ENCODE measurements at places on chromosomes 7 and 10.

DNA sequence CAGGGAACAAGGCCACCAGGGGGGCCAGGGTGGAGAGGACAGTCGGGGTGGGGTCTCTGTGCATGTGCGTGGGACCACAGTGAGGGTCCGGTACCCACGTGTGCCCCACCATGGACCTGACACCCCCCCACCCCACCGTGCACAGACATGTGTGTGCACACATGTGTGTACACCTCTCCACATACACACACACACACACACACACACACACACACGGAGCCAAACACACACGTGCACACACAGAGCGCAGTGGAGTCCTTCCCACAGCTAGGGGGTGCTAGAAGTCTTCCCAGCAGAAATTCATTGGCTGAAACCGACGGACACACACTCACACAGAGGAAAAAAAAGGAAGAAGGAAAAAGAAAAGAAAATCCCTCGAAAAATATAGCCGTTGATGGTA, 42.8 kb upstream of the GNA12 start:
- H3K36me3 ChIP-seq: no peaks in the 10 kb centered on the region
- no peak overlapping the region for H3K27ac ChIP-seq

GRCh38 chr7:5657901-5658300, 123.6 kb downstream of the RNF216 start:
- H3K4me1 ChIP-seq: no peaks in the 10 kb centered on the region
- H3K36me3 ChIP-seq: peaks cover 5% of the 10 kb centered on the region
- DNase-seq: no peak
- no peaks in the 10 kb centered on the region for H3K27me3 ChIP-seq
- no peak overlapping the region for H3K27ac ChIP-seq
- no peak overlapping the region for H3K4me3 ChIP-seq

GRCh38 chr7:157481389-157481788, 144.6 kb downstream of the DNAJB6 start:
- H3K27ac ChIP-seq: no peak overlapping the region
- DNase-seq: no peak
- H3K4me1 ChIP-seq: no peaks in the 10 kb centered on the region
- no peaks in the 10 kb centered on the region for H3K27me3 ChIP-seq
- no peaks in the 10 kb centered on the region for H3K36me3 ChIP-seq

GRCh38 chr7:43648473-43649406, 65.8 kb downstream of the STK17A start:
- H3K36me3 ChIP-seq: peaks cover 13% of the 10 kb centered on the region
- peak overlapping the region; percentile 15 for H3K4me3 ChIP-seq
- H3K4me1 ChIP-seq: peaks cover 71% of the 10 kb centered on the region
- H3K27ac ChIP-seq: peak overlapping the region; percentile 98
- no peaks in the 10 kb centered on the region for H3K27me3 ChIP-seq

DNA sequence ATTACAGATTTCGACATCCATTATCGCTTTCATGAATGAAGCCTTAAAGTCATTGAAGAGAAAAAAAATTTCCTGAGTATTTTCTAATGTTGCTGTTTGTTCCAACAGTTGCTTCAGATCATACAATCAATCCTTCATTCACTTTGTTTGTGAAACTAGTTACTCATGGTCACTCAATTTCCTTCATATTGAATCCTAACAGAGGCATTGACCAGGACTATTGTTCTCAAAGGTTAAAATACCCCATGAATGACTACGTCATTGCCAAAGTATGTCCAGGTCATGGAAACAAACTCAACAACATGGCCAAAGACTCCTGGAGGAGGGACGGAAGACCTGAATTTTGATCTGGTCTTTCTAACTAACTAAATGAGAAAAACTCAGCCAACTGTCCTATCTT, 54.0 kb upstream of the ABCB5 start:
- DNase-seq: no peak
- no peaks in the 10 kb centered on the region for H3K4me1 ChIP-seq
- no peak overlapping the region for H3K27ac ChIP-seq
- no peak overlapping the region for H3K4me3 ChIP-seq
- H3K36me3 ChIP-seq: no peaks in the 10 kb centered on the region

DNA sequence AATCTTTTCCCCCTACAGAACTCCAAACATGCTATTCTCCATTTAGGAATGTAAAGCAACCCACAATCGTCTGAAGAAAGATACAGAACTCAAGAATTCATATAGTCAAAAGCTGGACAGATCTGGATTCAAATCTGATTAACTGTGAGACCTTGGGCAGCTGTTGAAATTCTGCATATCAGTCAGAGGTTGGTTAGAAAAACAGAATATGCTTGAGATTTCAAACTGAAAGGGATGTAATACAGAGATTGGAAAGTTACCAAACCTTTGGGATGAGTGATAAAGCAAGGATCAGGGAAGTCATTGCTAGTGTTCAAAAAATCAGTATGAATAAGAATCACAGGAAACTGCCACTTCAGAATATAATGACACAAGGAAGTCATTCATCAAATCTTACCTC, 406.6 kb downstream of the HTR7 start:
- no peak overlapping the region for H3K4me3 ChIP-seq
- H3K4me1 ChIP-seq: peaks cover 7% of the 10 kb centered on the region
- no peak overlapping the region for H3K27ac ChIP-seq
- no peak for DNase-seq
- peaks cover 20% of the 10 kb centered on the region for H3K27me3 ChIP-seq
- H3K36me3 ChIP-seq: no peaks in the 10 kb centered on the region

DNA sequence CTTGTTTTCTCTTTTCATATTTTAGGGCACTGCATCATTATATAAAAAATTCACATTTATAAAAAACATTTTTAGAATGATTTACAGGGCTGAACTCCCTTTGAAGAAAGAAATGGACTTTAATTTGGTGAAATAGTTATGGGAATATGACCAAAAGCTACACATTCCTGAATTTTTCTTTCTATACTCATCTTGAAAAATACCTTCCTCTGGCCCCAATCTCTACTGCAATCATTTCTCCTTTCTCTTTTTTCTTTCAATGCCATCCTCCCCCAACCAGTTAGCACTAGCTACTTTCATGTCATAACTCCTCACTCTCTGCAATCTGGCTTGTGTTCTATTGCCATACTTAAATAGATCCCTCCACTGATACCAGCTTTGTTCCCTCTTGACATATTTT, 6.2 kb downstream of the WNT8B start:
- H3K4me1 ChIP-seq: no peaks in the 10 kb centered on the region
- peaks cover 69% of the 10 kb centered on the region for H3K27me3 ChIP-seq
- H3K36me3 ChIP-seq: no peaks in the 10 kb centered on the region
- DNase-seq: no peak

- H3K4me3 ChIP-seq: peak overlapping the region; percentile 90
- H3K27me3 ChIP-seq: peaks cover 16% of the 10 kb centered on the region
- H3K36me3 ChIP-seq: no peaks in the 10 kb centered on the region
- H3K4me1 ChIP-seq: peaks cover 33% of the 10 kb centered on the region
- peak overlapping the region; percentile 75 for H3K27ac ChIP-seq
Observed at GRCh38 chr7:128456255-128456725, 612 bp downstream of the HILPDA start.

DNA sequence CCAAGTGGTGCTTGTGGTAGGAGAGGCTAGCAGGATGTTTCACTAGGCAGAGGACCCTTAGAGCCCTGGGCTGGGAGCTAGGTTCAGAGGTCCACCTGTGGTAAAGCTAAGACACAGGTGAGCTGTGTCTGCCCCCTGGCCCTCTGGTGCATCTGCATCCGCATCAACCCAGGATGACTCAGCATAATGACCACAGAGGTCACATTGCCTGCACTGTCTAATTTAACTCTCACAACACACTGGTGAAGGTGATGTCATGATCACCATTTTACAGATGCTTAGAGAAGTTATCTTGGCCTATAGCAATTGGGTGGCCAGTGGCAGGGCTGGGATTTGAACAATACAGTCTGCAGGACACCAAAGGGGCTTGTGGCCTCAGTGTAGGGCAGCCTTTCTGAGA, 33.1 kb downstream of the HABP2 start:
- H3K36me3 ChIP-seq: no peaks in the 10 kb centered on the region
- DNase-seq: no peak

DNA sequence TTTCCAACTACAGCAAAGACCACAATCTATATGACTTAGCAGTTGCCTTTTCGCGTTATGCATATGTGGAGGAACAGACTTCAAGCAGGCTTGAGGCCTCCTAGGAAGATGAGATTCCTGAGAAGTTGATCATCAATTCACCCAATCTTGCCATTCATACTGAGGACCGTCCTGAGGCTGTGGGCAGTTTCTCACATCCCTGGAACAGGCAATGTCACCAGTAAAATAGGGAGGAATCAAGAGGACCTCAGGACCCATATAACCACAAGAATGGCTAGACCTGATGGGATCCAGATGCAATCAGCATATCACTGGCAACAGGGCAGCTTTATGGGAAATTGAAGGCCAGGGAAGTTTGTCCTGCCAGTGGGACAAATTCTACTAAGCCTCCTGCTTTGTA, 17.3 kb downstream of the KDM7A start:
- no peak overlapping the region for H3K27ac ChIP-seq
- H3K36me3 ChIP-seq: peaks cover 5% of the 10 kb centered on the region

DNA sequence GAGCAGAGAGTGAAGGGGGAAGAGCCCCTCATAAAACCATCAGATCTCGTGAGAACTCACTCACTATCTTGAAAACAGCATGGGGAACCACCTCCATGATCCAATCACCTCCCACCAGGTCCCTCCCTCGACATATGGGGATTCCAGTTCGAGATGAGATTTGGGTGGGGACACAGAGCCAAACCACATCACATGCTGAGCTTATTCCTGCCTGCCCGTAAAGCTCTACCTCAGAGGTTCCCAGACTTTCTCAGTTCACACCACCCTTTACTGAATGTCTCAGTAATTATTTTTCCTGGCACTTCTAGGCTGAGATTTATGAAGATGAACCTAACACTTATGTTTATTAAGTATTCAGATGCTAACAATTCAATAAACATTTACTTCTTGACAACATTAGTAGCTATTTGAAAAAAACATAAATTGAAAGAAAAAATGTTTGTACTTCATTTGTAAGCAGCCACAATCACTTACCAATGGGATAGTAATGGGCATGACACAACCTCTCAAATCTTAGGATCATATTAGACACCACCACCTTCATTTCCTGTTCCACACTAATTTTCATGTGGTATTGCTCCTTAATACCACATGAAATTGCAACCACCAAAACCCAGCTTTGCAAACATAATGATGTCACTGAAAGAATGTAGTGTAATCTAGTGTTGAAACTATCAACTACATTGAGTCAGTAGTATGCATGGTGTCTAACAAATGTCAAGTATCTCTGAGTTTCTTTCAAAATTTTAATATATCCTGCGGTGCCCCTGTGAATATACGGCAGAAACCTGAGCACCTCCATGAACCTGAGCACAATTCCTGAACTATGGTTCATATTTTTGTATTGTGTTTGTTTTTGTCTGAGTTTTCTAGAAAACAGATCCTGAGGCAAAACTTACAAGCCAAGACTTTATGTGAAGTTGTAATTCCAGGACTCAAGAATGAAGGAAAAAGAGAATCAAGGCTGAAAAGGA, 4.5 kb upstream of the DGKI start:
- H3K27ac ChIP-seq: peak overlapping the region; percentile 23
- H3K4me3 ChIP-seq: no peak overlapping the region
- H3K4me1 ChIP-seq: peaks cover 22% of the 10 kb centered on the region
- H3K27me3 ChIP-seq: no peaks in the 10 kb centered on the region
- DNase-seq: no peak

DNA sequence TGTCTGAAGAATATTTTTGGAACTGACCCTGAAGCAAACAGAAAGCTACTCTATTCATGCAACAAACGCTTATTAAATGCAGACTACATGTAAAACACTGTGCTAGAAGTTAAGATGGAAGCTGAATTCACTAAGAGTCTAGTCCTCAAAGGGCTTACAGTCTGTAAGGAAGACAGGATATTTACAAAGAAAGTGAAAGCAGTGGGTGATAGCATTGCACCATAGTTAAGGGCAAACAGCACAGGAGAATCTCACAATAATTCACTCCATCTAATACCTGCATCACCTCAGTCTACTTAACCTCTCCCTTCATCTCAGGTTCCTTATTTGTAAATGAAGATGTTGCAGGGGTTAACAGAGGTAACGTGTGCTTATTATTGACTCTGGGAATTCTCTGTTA, 360.0 kb upstream of the AOAH start:
- H3K4me1 ChIP-seq: peaks cover 25% of the 10 kb centered on the region
- peaks cover 2% of the 10 kb centered on the region for H3K27me3 ChIP-seq
- H3K27ac ChIP-seq: no peak overlapping the region
- DNase-seq: no peak

- no peak overlapping the region for H3K27ac ChIP-seq
- no peak for DNase-seq
- peaks cover 5% of the 10 kb centered on the region for H3K4me1 ChIP-seq
- no peaks in the 10 kb centered on the region for H3K36me3 ChIP-seq
- peaks cover 16% of the 10 kb centered on the region for H3K27me3 ChIP-seq
Observed at GRCh38 chr7:38330861-38331621, 57.6 kb upstream of the TARP start.

- no peaks in the 10 kb centered on the region for H3K36me3 ChIP-seq
- no peak overlapping the region for H3K4me3 ChIP-seq
- no peak overlapping the region for H3K27ac ChIP-seq
- no peaks in the 10 kb centered on the region for H3K27me3 ChIP-seq
- no peaks in the 10 kb centered on the region for H3K4me1 ChIP-seq
Observed at GRCh38 chr7:11403781-11404180, 428.2 kb downstream of the THSD7A start.

- H3K27me3 ChIP-seq: peaks cover 14% of the 10 kb centered on the region
- DNase-seq: no peak
- H3K36me3 ChIP-seq: peaks cover 1% of the 10 kb centered on the region
- H3K4me3 ChIP-seq: peak overlapping the region; percentile 96
Observed at GRCh38 chr10:102421507-102421756, 796 bp downstream of the FBXL15 start.

DNA sequence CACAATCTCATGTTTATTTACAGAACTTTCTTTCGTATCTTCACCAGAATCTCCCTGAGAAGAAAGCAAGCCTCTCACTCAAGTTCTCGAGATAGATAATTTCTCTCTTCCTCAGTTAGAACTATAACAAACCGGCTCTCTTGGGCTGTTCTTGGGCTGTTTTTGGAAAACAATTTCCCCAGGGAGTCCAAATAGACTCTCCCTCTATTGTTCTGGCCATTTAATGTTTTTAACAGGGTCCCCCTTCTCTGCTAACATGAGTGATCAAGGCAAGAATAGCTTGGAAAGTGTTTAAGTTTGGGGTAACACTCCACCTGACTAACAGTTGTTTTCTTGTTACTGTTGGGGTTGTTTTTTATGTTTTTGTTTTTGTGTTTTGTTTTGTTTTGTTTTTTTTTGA, 64.8 kb upstream of the UCN3 start:
- no peaks in the 10 kb centered on the region for H3K36me3 ChIP-seq
- no peak for DNase-seq
- H3K4me3 ChIP-seq: no peak overlapping the region
- no peaks in the 10 kb centered on the region for H3K4me1 ChIP-seq
- H3K27ac ChIP-seq: no peak overlapping the region

All from osteocyte (in vitro differentiated cells).